Midbrain (tissue), 1 donor: ENCODE measurements at places on chromosomes 7 and 10.

- no peak for DNase-seq
Measured at GRCh38 chr7:96953676-96954513, 51.5 kb upstream of the DLX6 start.

DNA sequence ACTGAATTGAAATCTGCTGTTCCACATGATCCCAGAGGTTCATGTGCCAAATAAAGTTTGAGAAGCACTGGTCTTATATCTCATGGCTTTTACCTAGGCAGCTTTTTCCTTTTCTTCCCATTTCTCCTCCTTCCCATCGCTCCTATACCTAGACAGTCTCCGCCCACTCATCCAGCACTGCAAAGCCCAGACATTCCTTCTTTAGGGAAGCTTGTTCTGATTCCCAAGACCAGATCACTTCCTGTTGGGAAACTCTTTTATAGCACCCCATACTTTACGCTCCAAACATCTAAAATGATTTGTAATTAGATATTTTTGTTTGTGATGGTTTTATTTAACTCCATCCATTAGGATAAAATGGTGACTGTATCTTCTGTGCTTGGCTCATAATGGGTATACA, 75.9 kb downstream of the BMPER start:
- DNase-seq = no peak

DNA sequence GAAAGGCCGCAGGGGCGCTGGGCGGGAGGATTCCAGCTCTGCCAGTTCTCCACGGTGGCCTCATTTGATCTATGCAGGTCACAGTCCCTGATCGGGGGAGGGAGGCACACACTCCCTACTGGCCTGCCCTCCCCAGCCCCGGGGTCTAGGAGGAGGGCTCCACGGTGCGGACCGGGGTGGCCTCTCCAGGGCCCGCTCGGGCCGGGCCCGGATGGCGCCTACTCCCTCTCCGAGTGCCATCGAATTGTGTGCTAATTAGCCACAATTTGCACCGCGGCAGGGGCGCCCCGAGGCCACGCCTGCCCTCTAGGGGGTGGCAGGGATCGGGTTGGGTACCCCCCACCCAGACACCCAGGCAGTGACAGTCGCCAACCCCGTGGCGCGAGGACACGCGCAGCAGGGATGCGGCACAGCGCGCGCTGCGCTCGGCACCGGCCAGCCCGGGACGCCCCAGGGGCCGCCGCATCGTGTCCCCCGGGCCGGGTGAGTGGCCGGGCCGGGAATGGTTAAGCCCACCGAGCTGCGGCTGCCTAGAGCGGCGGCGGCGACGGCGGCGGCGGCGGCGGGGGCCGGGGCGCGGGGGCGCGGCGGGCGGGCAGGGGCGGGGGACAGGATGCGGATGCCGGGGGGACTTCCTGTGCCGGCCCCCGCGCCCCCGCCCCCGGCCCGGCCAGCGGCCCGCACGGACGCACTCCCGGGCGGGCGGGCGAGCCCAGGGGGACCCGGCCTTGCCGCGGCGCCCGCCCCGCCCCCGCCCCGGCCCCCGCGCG, at the start of gene ZNF853:
Gene ZNF853 (plus strand): TSS at position 658 of the 770 bp plus-strand sequence. CDS start 565 bp downstream, outside the sequence.
- DNase-seq = peak; percentile 16

- DNase-seq = no peak
Measured at GRCh38 chr10:24427678-24428409, 218.9 kb downstream of the KIAA1217 start.

- DNase-seq = no peak
Measured at GRCh38 chr7:23431702-23432199, 38.5 kb downstream of the IGF2BP3 start.

GRCh38 chr7:105187302-105188169, 173.5 kb downstream of the KMT2E start:
- no peak for DNase-seq

- DNase-seq = no peak
Measured at GRCh38 chr7:131074043-131074442, 253.6 kb upstream of the MKLN1 start.

- no peak for DNase-seq
Measured at GRCh38 chr7:477626-478220, 41.9 kb downstream of the PDGFA start.

DNA sequence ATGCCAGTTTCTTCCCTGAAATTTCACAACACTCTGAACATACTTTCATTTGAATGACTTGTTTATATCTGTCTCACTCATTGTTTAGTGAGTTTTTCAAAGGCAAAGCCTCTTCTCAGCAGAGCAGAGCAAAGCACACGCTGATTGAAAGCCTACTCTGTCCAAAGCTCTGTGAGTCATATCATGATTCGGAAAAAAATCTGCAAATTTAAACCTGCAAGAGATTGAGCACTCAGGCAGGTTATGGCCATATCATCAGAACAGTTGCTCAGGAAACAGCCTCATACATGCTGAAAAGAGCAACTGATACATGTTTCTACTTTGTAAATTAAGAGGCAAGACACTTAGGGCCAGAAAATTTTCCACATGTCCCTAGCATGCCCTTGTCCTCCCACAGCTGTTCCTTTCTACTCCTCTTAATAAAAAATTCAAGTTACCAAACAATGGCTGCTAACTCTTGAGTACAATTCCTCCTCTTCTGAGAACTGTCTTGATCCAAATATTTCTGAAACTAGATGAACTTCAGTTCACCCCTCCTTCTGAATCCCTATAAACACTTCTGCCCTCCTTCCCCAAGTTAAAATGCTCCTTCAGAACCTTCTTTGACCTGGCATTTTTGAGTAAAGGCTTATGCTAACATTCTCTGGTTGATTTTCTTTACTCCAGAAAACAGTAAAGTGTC, 140.6 kb upstream of the HPS1 start:
- DNase-seq = no peak
